ENCODE measurements at places on chromosomes 7 and 10.

DNA sequence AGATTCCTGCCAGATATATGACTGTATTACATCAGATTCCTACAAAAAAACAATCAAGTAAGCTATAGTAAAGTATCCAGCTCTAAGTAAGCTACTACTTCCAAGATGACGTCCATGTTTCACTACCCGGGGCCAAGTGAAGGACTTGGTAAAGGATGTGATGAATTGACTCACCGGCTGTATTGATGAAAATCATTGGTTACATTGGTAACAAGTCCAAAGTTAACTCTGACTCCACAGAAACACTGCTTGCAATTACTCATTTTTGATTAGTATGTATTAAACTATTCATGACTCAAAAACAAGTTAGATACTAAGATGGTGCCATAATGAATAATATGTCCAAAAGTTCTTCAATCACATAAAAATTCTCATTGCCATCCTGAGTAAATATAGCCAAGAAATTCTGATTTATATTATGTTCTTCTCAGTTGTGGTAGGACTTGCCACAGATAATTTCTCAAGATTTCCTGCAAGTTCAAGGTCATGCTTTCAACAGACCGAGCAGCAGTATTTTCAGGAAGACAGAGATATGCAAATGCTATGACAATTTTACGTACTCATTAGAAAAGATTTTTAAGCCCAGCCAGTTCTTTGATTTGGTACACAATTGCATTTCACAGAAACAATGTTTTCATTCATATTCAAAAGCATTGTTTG is 12.6 kb upstream of the DNAJC1 start:
- no peak for DNase-seq

- DNase-seq: no peak
These were observed 54.7 kb upstream of the MRLN start for GRCh38 chr10:59807629-59808620.

- no peak for DNase-seq
These were observed 20.7 kb downstream of the CHST3 start for GRCh38 chr10:71984809-71985388.

DNA sequence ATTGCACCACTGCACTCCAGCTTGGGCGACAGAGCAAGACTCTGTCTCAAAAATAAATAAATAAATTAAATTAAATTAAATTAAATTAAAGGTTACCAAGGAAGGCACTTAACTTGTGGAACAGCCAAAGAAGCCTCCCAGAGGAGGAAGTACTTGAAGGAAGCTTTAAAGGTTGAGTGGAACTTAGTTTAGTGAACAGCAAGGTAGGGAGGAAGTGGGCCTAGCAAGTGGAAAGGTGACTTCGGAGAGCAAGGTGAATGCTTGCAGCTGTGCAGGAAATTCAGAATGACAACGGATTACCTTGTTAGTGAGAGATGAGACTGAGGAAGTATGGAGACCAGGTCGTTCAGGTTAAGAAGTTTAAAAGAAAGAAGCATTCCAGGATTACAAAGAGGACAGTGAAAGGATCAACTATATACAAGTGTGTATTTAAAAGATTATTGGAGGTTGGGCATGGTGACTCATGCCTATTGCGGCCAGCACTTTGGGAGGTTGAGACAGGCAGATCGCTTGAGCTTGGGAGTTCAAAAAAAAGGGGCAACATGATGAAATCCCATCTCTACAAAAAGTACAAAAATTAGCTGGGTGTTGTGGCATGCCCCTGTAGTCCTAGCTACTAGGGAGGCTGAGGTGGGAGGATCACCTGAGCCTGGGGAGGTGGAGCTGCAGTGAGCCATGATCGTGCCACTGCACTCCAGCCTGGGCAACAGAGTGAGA is 12.8 kb upstream of the RPEL1 start:
- no peak for DNase-seq

DNA sequence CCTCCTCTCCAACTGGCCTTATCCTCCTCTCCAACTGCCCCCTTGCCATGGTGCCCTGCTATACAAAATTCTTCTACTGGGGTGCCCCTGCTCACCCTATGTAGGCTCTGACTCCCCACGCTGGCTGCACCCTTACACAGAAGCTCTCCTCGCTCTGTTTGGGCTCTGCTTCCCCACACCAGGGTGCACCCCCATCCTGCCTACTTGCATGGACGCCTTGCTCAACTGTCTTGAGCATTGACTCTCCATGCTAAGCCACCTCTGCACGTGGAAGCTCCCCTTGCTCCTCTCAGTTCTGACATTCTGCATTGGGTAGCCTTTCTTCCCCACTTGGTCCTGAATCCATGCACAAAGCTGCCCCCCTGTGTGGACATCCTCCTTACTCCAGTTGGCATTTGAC is 231.1 kb downstream of the GFRA1 start:
- no peak for DNase-seq

GRCh38 chr10:104767745-104768144 is 126.7 kb downstream of the SORCS3 start:
- DNase-seq: no peak
